ENCODE measurements at places on chromosomes 4 and X.

DNA sequence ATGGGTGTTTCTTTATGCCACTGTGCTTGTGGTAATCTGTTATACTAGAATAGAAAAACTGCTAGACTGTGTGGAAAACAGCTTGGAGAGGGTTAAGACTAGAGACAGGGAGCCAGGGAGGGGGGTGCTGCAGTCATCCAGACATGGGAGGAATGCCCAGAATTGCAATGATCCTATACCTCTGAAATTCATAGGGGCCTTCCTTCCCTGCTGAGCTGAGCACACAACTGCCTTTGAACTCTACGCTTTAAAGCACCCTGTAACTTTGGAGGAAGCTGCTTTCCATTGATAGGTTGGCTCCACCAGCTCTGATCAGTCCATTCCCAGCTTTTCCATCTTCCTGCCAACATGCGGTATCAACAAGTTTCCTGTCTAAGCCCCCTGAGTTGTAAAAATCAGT is 155.9 kb upstream of the RASGEF1B start:
- no peak for DNase-seq

DNA sequence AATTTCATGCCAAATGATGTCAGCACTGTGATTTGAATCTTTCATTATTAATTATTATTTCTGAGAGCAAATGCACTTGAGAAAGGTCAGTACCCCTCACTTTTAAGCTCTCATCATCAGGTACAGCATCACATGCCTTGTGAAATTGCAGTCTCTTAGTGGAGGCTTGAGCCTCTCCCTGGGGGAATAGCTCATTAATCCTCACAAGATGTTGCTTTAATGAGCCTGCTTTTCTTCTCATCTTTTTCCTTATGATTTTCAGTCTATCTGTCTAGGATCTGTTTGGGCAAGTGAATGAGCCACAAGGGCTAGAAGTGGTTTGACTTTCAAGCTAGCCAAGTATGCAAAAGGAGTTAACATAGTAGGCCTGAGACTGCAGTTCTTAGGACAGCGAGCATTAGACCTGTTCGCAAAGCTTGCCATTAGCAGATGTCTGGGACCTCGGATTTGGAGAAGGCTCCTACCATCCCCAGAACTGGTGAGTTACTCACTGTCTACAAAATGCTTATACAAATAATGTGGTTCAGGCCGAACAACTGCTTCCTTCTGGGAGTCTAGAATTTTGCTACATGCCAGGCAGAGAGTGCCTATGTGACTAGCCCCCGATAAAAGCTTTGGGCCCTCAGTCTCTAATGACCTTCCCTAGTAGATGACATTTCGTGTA is 174.5 kb downstream of the IL15 start:
- DNase-seq, result no peak

DNA sequence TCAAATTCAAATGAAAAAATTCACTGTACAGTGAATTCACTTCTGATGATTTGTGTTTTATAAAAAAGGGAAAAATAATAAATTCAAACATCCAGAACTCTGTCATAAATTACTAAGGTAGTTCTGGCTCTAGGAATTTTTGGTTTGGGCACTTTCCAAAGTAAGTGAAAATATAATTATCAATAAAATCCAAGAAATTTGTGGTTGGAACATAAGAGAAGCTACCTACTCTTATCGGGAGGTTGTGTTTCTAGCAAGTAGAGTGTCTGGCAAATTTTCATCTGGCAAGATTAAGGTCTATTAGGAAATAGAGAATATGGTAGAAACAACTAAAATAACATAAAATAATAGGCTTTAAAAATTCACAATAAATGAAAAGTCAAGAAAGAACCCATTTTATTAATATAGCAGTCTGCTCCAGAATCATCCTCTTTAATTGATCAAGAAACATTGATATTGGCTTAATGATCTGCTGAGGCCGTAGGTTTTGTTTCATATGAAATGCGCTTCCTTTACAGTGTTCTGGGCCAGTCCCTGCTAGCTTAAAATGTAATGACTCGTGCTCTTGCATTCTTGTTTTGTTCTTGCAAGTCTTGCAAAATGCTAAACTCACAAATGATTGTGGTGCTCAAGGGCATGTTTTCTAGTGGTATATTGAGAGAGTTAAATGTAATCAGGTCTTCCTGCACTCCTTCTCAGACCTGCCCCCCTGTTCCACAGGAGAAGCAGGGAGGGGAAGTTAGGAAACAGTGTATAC is 331.4 kb downstream of the RAPGEF2 start:
- no peak for DNase-seq

GRCh38 chr4:70522626-70523025 is 4.3 kb downstream of the AMTN start:
- no peak for DNase-seq

DNA sequence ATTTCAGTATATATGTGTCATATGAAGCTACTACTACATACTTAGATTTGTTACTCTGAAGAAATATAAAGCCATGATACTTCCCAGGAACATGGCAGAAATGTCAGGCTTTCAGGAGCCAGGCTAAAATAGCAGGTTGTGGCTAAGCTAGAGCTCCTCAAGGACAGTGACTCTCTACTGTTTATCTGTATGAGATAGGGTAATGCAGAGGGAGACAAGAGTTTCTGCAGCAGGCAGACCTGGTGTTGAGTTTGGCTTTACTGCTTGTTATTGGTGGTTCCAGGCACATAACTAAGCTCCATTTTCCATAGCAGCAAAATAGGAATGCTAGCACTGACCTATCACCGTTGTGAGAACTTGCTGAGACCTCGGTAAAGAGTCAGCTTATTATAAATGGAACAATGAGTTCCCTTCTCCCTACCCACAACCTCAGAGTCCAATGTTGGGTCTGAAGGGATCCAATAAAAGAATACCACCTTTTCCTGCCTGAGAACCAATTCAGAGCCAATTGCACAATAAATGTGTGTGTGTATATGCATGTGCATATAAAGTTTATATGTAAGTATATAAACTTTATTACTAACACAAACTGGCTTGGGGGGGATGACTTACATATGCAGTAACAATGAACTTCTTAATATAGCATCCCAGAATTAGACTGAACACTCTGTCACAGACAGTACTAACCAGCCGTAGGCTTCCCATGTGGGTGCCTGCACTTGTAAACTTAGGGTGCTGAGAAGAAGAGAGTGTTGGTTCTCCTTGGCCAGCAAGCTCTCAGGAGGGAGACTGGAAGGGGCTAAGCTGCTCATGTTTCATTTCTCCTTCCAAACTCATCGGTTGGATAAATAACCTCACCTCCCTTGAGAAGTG is 51.9 kb upstream of the PAQR3 start:
- DNase-seq, result no peak

- DNase-seq, result no peak
These were observed 127.3 kb downstream of the PRSS12 start for GRCh38 chr4:118225511-118225910.
